ENCODE measurements at places on chromosomes 5 and 9.

DNA sequence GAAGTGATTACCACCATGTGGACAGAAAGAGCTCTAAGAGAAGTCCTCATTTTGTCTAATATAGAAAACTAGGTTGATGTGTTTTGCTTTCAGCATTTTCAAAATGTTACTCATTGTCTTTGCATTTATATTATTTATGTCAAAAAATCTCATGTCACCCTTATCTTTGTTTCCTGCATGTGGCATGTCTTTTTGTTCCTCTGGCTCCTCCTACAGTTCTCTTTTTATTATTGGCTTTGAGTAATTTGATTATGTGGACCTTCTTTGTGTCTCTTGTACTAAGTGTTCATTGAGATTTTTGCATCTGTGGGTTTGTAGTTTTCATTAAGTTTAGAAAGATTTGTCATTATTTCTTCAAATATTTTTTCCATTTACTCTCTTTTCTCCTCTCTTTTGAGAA is 58.8 kb downstream of the GNG10 start:
- DNase-seq: no peak

DNA sequence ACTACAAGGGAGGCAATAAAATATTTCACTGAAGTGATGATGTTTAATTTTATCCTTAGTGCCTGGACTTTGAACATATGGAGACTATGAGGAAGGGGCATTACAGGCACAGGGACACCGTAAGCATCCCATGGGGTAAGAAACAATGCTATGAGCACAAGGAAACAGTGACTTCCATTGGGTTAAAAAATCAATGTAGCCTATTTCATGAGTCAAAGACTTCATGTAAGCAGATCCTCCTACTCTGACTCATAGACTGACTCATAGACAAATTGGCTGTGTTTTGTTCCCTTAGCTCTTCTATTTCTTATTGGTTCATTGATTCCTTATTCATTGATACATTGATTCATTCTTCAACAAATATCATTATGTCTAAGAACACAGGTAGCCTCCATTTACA is 351.0 kb downstream of the PRELID2 start:
- DNase-seq: peak; percentile 75

DNA sequence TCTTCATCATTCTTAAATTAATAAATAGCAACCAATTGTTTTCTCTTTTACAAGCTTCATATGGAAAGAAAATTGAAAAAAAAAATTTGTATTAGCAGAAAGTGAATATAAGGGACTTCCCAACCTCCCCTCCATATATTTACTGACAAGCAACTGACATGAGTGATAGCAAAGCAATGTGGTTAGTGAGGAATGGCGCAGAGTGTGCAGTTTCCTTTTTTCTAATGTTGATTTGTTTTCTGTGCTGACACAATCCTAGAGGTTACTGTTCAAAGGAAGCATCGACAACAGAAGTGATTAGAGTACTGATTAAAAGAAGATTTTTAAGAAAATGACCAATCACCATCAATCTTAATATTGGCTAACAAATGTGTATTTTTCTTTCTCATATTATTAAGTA is 1.7 kb upstream of the PTGER4 start:
- DNase-seq: no peak

DNA sequence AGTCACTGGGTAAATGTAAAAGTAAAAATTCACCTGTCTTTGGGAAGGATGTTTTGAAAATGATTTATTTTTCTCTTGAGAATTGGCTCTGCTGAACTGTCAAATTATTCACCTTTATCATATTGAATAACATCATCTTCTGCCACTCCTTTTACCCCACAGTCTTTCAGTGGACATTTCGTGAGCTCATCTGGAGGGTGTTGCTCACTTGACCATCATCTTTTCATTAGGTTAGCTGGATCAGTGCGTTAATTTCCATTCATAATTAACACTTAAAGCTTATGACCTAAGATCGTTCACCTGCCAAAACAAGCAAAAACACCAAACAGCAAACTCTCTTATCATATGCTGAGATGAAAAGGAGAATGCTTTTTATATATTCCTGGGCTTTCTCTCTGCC is 53.4 kb upstream of the TNFAIP8 start:
- no peak for DNase-seq

- no peak for DNase-seq
These were observed 12.1 kb upstream of the C5orf63 start for GRCh38 chr5:127085371-127085770.

DNA sequence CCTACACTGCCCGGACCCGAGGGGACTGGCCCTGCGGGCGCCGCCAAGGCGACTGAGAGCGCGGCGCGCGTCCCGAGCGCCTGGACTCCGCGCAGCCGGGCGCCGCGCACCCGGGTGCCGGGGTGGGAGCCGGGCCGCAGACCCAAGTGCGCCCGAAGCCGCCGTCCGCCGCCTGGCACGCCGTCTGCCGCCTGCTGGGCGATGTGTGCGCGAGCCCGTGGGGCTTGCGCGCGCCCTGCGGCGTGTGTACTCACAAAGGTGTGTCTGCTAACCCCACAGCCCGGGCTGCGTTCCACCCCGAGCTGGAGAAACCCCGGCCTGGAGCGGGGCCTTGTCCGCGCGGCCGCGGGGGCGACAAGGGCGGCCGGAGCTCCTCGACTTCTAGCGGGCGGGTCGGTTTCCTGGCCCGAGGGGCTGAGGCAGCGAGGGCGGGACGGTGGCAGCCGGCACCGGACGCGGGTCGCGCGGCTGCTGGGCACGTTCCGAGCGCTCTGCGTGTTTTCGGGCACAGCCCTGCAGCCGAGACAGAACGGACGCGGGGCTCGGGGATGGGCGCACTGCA is 1.1 kb upstream of the ZSWIM6 start:
- peak; percentile 75 for DNase-seq

DNA sequence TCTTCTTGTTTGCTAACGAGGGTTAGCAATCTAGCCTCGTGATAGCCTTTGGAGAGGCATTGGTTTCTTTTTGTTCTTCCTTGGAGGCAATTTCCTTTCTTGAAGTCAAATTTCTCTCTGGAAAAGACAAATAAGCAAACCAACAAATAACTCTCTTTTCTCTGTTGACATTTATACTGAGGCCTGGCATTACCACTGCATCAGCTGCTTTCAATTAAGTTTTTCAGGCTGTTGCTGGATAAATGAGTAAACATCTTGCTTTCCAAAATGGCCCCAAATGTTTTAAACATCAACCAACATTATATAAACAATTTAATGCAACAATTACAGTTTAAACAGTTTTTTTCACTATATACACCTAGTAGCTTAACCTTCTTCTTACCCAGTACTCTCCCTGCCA is 264.4 kb downstream of the HTR1A start:
- no peak for DNase-seq

GRCh38 chr5:34521628-34522290 is 134.4 kb upstream of the RAI14 start:
- no peak for DNase-seq

GRCh38 chr9:130870491-130871381 is 25.9 kb downstream of the QRFP start:
- DNase-seq: no peak

- peak; percentile 59 for DNase-seq
These were observed 896 bp downstream of the EBF1 start for GRCh38 chr5:159098603-159099436.

- DNase-seq: no peak
These were observed 925.3 kb upstream of the CDH10 start for GRCh38 chr5:25570067-25570583.

DNA sequence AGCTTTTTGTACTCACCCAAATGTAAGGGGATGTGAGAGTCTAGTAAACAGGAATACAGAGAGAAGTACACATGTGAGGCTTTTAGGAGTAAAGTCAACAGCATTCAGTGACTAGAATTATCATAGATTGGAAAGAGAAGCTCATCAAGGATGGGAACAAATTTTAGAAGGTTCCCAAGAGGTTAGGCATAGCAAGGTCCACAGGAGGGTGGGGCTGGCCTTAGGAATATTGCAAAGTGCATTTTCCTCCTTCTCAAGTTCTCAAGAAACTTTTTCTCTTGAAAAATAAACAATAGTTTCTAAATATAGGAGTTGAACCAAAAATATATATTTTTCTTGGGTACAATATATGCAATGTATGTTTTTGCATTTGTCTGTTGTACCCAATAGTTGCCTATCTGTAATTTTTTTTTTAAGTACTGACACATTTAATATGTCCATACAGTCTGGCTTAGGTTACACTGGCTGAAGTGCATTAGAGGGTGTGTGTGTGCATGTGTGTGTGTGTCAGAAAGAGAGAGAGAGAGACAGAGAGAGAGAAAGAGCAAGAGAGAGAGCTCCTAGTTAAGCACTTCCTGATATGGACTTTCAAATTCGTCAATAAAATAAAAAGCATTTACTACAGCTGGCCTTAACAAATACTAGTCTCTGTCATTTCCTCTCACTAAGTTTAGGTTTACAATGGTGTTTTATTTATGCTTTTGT is 62.2 kb downstream of the SNX18 start:
- DNase-seq: no peak
